T-helper 2 cell treated with Interferon-gamma antibody and Interleukin-4, amounts not matched to agents 5 μg/mL and 100 μg/mL, for 36 hours (primary cell): ENCODE measurements at places on chromosomes 1 and 21.

- no peak for DNase-seq
Observed at GRCh38 chr1:43427941-43428340, 25.8 kb downstream of the HYI start.

- no peak for DNase-seq
Observed at GRCh38 chr1:43286115-43286514, 734 bp upstream of the C1orf210 start.

DNA sequence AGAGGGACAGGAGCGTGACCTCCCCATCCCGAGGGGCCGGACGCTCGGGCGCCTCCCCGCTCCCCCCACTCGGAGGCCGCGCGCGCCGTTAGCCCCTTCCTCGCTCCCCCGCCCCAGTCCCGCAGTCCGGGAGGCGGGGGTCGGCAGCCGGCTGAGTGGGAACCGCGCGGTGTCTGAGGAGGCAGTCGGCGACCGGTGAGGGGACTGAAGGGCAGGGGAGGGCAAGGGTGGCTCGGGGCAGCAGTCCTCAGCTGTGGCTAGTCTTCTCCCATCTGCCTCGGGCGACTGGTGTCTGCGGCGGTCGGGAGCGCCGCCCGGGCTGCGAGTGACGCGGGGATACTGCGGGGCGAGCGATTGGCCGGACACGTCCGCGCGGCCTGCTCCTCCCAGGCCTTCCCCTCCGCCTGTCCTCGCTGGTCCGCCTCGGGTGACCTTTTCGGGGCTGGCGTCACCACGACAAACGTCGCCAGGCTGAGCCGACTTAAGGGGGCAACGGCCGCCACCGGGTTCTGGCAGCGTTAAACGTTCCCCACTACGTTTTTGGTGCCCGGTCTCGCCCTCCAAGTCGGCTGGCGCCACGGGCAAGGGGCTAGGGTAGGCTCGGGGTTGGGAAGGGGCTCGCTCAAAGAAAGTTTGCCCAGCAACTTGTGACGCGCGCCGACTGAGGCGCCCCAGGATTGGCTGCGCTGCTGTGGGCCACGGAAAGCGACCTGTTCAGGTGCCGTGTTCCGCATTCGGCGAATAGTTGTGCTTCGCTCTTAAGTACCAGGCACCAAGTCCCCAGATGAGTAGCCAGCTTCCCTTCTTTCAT is 538 bp downstream of the ZNF672 start:
- DNase-seq = peak; percentile 82

DNA sequence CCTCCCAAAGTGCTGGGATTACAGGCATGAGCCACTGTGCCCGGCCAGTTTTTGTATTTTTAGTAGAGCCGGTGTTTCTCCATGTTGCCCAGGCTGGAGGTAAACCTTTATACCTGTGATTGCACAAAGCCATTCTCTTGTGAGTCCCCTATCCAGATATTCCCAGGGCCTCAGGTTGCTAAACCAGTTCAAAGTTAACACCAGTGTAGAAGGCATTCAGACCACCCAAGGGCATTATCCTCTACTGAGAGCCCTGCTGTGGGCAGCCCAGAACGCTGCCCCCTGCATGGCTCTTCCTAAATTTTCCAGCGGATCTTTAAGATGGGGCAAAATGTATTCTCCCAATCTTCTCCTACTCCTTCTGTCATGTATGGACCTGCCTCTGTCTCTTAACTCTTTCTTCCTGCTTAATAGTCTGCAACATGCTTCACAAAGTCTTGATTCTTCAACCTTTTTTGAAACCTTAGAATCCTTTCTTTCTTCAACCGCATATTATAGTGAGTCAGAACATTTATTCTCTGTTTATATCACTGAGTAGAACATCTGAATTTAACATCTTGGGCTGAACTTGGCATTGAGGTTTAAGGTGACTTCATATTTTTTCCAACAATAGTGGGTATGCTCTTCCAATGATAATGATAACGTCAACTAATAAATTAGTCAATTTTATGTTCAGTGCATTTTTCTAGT is 36.0 kb downstream of the UBE4B start:
- DNase-seq = no peak

GRCh38 chr1:26580116-26580515 is 50.6 kb downstream of the RPS6KA1 start:
- DNase-seq = peak; percentile 50

DNA sequence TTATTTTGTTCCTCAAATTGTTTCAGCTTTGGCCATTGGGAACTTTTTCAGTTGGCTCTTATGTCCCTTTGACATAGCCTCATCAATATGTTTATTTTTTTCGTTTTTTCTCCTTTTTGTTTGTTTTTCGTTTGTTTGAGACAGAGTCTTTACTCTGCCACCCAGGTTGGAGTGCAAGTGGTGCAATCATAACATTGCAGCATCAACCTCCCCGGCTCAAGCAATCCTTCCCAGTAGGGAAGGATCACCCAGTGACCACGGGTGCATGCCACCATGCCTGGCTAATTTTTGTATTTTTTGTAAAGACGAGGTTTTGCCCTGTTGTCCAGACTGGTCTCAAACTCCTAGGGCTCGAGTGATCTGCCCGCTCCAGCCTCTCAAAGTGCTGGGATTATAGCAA is 8.1 kb downstream of the POLR3GL start:
- no peak for DNase-seq

GRCh38 chr21:43654806-43655489 is 4.3 kb downstream of the HSF2BP start:
- DNase-seq = no peak

DNA sequence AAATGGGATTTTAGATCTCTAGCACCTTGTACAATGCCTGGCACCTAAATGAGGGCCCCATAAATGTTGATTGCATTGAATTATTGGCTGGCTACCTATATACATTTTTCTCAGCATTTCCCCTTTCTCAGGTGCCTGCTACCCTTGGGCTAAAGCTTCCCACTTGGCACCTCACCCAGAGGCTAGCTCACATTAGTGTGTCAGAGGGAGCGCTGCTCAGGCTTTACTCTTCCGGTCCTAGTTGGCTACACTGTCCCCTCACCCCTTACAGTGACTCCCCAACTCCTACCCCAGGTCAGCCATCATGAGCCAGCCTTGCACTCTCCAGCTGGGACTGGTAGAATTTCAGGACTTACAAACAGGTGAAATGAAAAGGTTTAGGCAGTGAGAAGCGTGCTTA is 9.5 kb downstream of the TRAF5 start:
- DNase-seq = no peak

- no peak for DNase-seq
Observed at GRCh38 chr1:27596986-27597385, 7.0 kb downstream of the AHDC1 start.

GRCh38 chr1:13730291-13730690 is 30.3 kb downstream of the PRDM2 start:
- DNase-seq = no peak

- no peak for DNase-seq
Observed at GRCh38 chr1:155392898-155393411, 72.3 kb downstream of the RUSC1 start.

GRCh38 chr21:14877581-14878228 is 187.1 kb downstream of the NRIP1 start:
- DNase-seq = no peak

DNA sequence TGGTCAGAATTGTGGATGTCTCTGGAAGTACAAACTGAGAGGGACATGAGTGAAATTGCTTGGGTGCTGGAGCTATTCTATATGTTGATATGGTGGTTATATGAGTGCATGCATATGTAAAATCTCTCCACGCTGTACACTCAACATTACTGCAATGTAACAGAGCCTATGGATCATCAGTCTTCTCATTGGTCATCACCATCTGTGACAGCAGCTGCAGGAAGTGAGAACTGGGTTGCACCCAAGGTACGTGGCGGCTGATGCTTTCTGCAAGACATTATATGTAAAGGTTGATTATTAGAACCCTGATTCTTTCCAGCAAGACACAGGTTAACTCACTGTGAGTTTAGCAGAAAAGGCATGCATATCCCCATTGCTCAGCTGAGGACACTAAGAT is 387.1 kb downstream of the OMA1 start:
- DNase-seq = no peak

GRCh38 chr1:39509360-39510009 is 18.0 kb downstream of the BMP8A start:
- DNase-seq = no peak

DNA sequence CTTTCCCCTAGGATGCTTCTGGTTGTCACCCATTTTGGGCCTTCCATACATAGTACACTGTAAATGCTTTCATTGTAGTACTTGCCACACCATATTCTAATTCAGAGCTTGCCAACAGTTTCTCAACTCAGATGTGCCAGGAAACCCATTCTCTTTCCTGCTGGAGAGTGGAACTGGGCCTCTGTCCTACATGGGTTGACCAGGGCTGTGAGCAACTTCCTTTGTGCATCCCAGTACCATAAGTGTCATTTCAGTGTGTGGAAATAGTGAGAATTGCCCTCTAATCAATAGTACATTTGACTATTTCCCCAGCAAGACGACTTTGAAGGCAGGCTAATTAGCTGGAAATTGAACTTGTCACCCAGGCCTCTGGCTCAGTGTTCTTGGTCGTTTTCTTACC is 74.8 kb downstream of the MTR start:
- DNase-seq = no peak

GRCh38 chr21:30193201-30193600 is 22.7 kb downstream of the CLDN8 start:
- DNase-seq = no peak

DNA sequence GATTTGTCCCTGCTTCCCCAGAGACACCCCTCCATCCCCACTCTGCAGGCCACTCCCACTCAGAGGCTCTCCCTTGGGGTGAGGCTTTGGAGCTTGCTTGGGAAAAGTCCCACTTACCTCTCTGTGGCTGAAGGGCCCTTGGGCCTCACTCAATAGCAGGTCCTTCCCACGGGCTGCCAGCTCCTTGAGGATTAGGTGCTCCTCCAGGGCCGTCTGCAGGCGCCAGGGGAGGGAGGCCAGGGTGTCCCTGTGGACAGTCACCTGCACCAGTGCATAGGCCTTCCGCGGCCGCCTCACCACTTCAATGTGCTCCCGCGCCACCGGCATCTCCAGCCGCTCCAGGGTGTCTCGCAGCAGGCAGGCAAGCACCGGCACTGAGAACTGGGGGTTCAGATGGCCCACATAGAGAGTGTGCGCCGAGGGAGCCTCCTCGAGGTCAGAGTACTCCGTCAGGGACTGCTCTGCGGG is 1.4 kb downstream of the SLFNL1 start:
- DNase-seq = no peak

- no peak for DNase-seq
Observed at GRCh38 chr1:83802460-83803152, 196.3 kb downstream of the TTLL7 start.

GRCh38 chr21:45442276-45442675 is 37.3 kb downstream of the COL18A1 start:
- no peak for DNase-seq

DNA sequence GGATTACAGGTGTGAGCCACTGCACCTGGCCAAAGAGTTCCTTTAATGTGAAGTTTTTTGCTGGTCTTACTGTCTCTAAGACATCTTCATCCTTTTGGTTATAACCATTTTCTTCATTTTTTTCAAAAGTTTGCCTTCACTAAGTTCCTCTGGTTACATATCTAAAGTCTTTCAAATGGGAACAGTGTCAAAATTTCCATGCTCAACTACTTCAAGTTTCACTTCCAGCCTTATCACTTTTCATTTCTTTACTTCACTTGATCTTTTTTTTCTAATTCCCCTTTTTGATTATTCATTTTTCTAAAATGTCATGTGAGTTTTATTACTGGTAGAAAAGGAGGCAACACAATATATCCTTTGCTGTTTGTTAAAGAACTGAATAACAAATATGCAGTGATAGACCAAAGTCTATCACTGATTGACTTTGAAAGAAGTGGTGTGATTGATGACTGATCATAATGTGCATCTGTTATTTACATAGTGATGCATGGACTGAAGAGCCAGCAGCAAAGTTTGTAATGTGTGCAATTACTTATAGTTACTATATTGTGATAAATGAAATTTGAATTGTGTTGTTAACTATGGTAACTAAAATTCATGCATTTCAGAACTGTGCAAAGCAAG is 16.0 kb upstream of the ZFYVE9 start:
- DNase-seq = no peak

DNA sequence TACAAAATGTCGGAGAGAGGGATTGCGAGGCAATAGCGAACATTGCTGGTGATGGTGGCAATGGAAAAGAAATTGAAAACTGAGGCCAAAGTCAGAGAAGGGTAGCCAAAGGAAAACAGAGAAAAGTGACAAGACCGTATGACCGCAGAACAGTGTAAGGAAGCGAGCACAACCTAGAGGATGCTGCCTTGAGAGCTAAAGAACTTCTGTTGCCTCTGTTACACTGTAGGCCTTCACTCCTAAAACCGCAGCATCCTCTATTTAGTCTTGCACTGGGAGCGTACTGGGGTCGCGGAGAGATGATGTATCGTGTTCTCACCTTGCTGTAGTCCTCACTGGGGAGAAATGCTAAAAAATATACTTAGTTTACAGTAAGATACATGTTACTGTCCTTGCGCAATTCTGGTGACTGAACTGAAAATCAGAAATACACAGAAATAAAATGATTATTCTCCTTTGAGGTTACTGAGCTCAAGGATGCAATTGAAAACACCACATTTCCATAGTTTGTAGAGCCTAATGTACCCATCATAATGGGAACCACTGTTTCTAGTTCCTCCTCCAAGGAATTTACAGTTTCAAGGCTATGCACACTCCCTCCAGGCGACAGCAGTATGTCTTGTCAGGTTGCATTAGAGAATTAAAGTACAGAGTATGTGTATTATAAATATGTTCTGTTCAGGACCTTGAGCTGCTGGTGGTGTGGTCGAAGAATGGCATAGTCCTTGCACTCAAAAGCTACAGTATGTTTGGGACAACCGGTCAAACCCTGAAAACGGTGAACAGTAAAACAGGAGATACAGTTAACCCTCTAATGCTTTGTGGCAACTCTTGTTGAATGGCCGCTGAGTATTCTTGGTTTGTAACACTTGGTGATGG is 1.3 kb downstream of the NEK7 start:
- DNase-seq = no peak

GRCh38 chr1:178864326-178864725 is 6.6 kb downstream of the ANGPTL1 start:
- DNase-seq = no peak

DNA sequence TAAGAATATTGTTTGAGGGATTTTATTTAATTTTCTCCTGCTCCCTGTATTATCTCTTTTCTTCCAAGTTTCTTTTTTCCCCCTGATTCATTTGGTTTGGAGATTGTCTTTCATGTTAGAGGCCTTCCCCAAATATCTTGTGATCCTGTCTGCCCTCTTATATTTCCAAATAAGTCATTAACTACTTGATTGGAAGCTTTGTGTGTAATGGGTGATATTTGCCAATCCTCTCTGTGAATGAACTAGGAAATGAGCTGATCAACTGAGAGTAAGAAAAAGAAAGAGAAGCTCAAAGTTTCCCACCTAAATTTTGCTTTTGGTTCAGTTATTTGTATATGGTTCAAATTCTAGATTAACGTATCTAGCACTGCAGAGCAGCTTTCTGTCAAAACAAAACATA is 23.6 kb upstream of the LY9 start:
- no peak for DNase-seq
